ENCODE measurements at places on chromosomes 2 and 18.

DNA sequence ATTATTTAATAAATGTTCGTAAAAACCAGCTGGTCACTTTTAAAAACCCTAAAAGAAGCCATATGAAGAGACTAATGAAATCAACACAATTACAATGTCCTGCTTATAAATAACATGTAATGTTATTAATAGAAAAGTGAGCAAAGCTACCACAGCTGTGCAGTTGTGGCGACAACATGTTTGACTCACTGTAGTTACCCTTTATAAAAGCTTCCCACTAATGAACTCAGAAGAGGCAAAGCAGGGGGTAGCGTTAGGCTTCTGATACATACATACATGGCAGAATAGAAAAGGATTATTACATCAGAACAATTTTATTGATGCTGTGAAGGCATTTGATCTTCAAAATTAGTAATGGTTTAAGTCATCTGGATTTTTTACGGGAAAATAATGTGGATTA lies 219.7 kb downstream of the SLC4A10 start:
- no peak for DNase-seq

DNA sequence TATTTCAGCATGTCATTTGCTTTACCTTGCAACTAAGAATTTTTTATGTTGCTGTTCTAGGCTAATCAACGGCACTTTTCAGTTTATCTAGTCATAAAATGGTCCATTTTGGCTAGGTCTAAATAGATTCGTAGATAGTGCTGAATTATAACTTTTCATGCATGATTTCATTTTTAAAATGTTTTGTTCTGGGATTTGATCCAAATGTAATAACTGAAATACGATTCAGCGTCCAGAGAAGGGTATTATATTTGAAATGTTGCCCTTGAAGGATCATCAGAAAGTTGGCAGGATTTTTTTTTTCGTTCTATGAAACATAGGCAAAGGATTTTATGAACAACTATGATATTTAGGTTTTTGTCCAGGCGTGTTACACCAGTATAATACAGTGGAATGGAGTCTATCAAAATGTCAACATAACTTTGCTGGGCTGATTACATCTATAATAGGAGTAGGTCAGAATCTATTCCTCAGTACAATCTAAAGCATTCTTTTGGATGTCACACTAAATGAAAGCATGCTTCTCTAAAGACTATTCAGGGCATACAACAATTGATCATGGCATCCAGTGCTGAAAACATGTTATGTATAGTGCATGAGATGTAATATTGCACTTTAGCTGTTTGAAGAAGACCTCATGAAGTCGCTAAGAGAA lies 24.8 kb downstream of the TTC27 start:
- no peak for DNase-seq

DNA sequence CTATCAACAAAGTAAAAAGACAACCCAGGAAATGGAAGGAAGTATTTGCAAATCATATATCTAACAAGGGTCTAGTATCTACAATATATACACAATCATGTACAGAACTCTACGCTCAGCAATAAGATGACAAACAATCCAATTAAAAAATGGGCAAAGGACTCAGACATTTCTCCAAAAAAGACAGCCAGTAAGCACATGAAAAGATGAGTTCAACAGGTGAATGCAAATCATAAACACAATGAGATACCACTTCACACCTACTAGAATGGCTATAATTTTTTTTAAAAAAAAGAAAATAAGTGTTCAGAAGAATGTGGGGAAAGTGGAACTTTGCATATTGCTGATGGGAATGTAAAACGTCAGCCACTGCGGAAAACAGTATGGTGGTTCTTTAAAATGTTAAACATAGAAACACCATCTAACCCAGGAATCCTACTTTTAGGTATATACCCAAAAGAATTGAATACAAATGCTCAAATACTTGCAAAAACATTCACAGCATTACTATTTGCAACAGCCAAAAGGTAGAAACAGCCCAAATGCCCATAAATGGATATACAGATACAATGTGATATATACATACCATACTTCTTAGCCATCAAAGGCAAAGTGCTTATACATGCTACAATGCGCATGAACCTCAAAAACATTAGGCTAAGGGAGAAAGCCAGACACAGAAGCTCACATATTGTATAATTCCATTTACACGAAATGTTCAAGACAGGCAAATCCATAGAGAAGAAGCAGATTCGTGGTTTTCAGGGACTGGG lies 121.2 kb downstream of the CABYR start:
- no peak for DNase-seq

GRCh38 chr18:79921984-79922965 lies 29.2 kb downstream of the SLC66A2 start:
- peak; percentile 6 for DNase-seq

GRCh38 chr2:149393614-149394013 lies 63.2 kb downstream of the LYPD6 start:
- DNase-seq = no peak

- DNase-seq = no peak
Observed at GRCh38 chr18:54023471-54023870, 201.0 kb downstream of the MBD2 start.

GRCh38 chr2:157497638-157498314 lies 53.9 kb upstream of the CYTIP start:
- DNase-seq = no peak

DNA sequence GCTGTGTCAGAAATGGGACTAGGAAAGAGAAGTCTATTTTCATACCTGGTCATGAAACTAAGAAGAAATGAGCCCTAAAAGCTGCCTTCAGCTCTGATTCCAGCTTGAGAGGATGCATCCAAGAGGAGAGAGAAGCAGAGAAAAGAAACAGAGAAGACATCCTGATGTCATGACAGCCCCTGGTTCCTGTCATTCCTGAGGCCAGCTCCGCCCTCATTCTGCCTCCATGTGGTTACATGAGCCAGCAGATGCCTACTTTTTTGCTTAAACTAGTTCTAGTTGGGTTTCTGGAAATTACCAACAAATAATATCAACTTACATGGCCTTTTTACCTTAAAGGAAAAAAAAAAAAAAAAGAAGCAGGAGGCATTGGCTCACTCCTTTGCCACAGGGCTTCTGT lies 14.1 kb upstream of the ACKR3 start:
- DNase-seq = no peak

- no peak for DNase-seq
Observed at GRCh38 chr2:24121066-24121465, 2.1 kb downstream of the PFN4 start.

GRCh38 chr18:51091270-51091669 lies 61.3 kb downstream of the SMAD4 start:
- DNase-seq = no peak

GRCh38 chr2:188570370-188570769 lies 278.7 kb downstream of the GULP1 start:
- no peak for DNase-seq

DNA sequence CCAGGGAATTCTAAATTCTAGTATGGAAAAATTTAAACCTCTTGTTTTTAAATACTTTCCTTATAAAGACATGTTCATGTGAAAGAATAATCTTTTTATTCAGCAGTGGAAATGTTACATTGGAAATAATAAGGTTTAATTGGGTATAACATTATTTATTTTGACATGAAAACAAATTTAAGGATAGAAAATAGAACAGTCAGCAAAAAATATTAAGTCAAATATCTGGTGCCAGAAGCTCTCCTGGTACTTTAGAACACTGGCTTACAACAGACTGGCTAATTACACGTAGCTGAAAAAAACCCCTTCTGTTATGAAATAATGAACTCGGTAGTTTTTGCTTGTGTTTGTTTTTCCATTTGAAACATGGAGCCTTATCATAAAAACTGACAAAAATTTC lies 447.9 kb downstream of the DSEL start:
- no peak for DNase-seq

DNA sequence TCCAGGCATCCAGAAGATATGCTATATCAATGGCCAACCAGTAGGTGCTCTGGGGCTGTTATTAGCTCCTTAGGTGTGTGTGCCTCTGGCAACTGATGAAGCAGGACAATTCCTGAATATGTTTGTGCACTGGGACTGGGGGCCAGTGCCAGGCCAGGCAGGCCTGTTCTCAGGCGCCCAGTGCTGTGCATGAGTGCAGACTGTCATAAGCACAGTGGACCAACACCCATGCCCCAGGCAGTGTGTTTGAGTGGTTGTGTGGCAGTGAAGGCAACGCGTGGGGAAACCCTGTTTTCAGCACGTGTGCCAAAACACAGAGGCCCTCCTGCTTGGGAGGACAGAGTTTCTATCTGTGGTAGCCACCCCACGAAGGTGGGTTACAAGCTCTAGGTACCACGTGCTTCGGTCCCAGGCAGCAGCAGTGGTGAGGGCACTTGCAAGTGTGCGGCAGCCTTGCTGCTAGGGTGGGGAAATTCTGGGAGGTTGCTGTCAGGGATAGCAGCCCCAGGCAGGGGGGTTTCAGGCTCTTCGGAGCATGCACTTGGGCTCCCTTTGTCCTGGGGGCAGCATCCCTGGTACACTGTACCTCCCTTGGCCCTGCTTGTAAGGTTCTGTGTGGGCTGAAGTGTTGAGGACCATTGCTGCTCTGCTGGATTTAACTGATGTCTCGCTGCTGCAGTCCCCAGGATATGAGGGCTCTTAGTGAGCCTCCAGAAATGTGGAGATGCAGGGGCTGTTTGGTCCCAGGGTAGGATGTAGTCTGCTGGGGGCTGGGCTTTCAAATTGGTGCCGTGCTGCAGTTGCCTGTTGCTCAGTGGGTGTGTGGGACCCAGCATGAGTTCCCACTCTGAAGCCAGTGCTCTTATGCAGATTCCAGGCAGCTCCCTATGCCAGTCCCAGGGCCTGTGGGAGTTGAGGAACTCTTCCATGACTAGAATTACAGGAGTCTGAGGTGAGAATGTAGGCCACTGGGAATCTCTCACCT lies 280.9 kb downstream of the RPRM start:
- no peak for DNase-seq

DNA sequence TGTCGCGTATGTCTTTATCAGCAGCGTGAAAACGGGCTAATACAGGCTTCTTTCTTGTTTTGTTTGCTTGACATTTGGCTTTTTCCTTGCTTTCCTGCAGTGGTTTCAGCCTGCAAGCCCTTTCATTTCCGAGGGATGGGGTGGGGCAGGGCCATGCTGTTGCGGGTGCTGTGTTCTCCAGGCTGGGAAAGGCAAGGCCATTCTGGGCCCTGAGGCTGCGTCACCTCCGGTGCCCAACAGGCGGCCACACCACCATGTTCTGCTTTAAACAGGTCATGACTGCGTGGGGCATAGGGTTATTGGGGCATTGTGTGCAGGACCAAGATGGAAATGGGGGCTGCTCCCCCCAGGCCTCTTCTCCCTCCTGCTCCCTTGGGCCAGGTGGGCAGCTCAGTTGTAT lies 38.6 kb upstream of the PLB1 start:
- no peak for DNase-seq

- DNase-seq = no peak
Observed at GRCh38 chr2:218226903-218227302, 9.9 kb downstream of the ARPC2 start.

GRCh38 chr18:24731158-24731557 lies 270.7 kb downstream of the HRH4 start:
- DNase-seq = no peak

- DNase-seq = no peak
Observed at GRCh38 chr2:45002686-45003085, 6.6 kb downstream of the SIX2 start.

GRCh38 chr2:138922973-138923563 lies 142.9 kb upstream of the NXPH2 start:
- DNase-seq = no peak

- DNase-seq = no peak
Observed at GRCh38 chr2:72118951-72119350, 28.7 kb downstream of the CYP26B1 start.

All from dorsolateral prefrontal cortex (tissue), 122 donors.